CD8-positive, alpha-beta T cell (primary cell): ENCODE measurements at places on chromosomes 12 and 14.

DNA sequence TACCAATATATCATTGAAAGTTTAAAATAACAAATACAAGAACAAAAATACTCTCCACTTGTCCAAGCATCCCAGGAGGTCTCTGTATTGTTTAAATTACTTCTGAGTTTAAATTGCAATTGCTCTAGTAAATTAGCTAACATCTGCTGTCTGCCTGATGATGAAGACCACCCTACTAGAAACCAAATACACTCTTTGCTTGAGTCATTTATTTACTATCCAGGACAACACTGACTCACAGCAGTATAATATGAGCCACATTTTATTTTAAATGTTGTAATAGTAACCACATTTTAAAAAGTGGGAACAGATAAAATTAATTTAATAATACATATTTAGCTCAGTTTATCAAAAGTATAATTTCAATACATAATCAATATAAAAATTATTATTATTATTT lies 62.9 kb upstream of the EEA1 start:
- DNase-seq: no peak

DNA sequence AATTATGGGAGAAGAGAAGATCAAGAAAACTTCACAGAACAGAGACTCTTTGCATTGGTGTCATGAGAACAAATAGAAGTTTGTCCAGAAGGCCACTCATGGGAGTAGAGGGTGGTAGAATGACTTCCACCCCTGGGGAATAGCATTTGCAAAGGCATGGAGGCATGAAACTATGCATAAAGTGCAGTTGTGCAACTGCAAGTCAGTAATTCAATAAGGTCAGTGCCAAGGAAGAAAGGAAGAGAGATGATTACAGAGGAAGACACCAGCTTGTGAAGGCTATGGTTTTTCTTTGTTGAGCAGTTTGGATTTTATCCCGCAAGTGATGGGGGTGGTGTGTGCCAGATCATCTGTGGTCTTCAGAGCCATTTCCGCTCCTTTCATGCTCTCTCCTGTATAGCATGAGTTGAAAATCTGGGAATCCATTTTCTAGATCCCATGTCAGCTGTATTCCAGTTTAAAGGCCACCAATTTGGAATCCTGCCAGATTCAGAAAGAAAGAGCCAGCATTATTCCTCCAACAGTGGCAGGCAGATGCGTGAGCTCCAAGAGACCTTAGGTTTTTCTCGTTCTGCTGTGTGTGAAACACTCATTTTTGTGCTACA lies 67.6 kb upstream of the GRIN2B start:
- DNase-seq: no peak

DNA sequence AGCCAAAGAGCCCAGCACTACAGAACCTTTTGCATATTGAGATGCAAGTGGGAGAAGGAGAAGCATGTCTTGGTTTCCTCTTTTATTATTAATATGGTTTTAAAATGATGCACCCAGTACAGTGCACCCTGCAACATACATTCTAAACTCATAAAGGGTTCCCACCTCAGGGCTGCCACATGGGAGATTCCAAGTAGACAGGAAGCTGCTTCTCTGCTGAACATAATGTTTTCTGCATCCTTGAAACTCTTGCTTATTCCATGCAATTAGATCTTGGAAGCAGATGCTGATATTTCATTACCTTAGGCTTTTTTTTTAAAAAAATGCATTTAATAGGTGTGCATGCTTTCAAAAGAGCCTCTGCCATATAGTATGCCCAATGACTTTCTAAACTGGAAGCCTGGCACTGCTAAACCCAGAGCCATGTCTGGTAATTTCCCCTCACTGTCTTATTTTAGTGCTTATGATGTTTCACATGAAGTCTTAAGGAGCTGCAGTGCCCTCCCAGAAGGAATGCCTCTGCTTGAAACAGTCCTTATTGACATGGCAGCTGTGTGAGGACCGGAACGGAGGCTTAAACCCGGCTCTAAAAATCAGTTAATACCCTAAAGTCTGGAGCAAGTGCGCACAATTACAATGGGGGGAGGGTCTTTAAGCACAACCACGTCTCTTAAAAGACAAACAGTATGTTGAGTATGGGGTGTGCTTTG lies 2.0 kb upstream of the SIX1 start:
- DNase-seq: no peak

DNA sequence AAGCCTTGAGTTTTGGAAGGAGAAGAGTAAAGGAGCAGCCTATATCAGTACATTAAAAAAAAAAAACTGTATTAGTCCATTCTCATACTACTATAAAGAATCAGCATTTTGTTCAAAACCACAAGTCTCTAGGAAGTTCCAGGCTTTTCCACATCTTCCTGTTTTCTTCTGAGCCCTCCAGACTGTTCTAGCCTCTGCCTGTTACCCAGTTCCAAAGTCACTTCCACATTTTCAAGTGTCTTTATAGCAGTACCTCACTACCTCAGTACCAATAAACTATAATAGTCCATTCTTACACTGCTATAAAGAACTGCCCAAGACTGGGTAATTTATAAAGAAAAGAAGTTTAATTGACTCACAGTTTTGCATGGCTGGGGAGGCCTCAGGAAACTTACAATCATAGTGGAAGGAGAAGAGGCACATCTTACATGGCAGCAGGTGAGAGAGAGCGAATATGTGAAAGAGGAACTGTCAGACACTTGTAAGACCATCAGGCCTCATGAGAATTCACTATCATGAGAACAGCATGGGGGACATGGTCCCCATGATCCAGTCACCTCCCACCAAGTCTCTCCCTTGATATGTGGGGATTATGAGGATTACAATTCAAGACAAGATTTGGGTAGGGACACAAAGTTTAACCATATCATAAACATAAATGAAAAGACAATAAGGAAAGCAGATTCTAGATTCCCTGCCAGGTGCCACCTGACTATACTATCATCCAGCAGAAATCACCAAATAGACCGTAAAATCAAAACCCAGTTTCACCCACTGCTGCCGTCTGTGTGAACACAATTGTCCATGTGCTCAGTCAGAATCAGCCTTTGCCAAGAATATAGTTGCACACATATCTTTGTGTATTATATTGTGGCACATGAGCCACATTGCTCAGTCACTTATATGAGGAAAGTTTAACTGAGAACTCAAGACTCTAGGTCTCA lies 27.8 kb downstream of the TOGARAM1 start:
- no peak for DNase-seq

- no peak for DNase-seq
Measured at GRCh38 chr14:89268514-89268913, 148.5 kb downstream of the FOXN3 start.
